ENCODE measurements at places on chromosomes 4 and X.

DNA sequence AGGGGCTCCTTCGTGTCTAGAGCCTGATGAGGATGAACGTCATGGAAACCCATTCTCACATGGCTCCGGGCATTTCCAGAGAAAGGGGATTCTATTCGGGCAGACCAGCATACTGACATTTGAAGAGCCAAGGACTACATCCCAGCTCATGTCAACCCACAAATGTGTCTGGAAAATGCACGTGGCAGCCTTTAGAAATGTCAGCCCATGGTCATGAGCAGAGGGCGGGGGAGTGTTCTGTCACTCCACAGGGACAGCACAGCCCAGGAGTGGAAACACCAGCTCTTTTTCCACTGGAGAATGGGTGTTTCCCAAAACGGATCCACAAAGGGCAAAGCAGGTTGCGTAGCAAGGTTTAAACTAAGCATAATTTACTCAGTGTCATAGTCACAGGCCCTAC, 207.0 kb downstream of the BCOR start:
- DNase-seq: no peak

GRCh38 chr4:141220271-141220670, 424 bp upstream of the ZNF330 start:
- peak; percentile 31 for DNase-seq

DNA sequence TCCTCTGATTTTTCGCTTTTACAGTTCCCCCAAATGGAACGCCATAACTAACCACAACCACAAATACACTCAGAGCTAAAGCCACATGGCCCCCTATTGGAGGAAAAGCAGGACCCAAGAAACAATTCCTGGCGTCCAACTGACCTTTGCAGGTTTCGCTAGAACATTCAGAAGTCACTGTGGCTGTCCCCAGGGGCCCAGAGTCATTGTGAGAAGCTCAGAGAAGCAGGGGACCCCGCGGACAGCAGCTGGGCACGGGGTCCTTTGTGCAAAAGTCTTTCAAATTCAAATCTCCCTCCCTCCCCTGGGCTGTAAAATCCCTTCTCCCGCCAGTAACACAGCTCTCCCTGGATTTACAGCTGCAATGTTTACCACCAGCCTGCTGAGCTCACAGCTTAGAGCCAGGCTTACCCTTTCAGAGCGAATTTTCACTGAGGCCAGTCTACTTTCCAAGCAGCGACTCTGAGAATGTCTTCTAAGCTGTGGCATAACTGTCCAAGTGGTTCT, 214.8 kb downstream of the CRLF2 start:
- DNase-seq: no peak

DNA sequence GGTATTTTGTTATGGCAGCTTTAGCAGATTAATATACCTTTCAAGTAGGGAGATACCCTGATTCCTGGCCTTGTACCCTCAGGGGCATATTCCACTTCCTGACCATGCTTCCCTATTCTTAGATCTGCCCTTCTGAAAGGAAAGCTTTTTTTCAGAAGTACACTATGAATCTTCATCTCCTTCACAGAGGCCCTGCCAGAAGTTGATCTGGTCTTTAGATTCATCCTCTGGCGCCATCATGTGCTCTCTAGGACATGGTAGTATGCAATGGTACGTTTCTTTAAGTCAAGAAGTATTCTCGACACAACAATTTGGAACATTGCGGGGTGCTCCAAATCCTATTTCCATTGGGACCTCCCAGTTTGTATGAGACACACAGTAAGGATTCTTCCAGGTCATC, 39.6 kb upstream of the DIPK2B start:
- no peak for DNase-seq

- no peak for DNase-seq
Measured at GRCh38 chrX:147832707-147833348, 78.9 kb upstream of the FMR1 start.

- DNase-seq: peak; percentile 57
Measured at GRCh38 chr4:90293320-90293719, 166.1 kb downstream of the CCSER1 start.
